ENCODE measurements at places on chromosomes 1 and 21.

DNA sequence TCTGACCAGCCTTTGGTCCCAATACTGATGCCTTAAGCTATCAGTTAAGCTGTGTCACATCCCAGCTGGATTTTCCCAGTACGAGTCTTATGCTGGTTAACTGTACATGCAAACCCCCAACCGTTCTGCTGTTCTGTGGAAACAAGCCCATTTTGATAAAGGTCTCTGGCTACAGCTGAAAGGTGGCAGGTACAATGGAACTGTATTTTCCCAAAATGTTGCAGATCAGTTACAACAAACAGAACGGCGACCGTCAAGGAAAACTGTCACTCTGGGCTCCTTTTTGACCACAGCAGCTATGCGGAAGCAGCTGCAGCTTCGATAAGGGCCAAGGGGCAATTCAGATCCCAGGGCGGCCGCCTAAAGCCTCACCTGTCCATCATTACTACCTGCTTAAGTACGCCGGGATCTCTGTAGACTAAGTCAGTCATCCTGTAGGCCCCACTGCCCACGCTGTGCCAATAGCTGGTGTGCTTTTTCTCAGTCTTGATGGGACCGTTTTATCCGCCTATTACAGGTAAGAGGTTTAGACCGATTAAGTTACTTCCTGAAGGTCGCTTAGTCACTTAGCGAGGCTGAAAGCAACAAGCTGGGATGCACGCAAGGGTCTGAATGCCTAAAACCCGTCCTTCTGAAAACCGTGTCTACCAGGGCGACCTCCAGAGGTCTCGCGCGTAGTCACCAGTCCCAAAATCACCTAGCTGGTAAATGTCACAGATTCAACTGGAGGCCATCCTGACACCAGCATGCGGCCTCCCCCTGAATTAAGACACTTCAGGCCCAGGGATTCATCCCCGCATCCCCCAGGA, 11.1 kb upstream of the RAB42 start:
- peaks cover 14% of the 10 kb centered on the region for H3K4me1 ChIP-seq
- H3K36me3 ChIP-seq = peaks cover 21% of the 10 kb centered on the region
- peak overlapping the region; percentile 70 for H3K4me3 ChIP-seq
- peak overlapping the region; percentile 89 for H3K27ac ChIP-seq
- DNase-seq = peak; percentile 48
- no peaks in the 10 kb centered on the region for H3K27me3 ChIP-seq

GRCh38 chr1:58308206-58308605, 238.3 kb downstream of the OMA1 start:
- H3K4me3 ChIP-seq = no peak overlapping the region
- no peaks in the 10 kb centered on the region for H3K36me3 ChIP-seq
- DNase-seq = no peak

GRCh38 chr1:246110343-246111219, 396.5 kb downstream of the SMYD3 start:
- H3K36me3 ChIP-seq = no peaks in the 10 kb centered on the region
- no peak overlapping the region for H3K27ac ChIP-seq
- no peaks in the 10 kb centered on the region for H3K27me3 ChIP-seq
- no peaks in the 10 kb centered on the region for H3K4me1 ChIP-seq
- DNase-seq = no peak

DNA sequence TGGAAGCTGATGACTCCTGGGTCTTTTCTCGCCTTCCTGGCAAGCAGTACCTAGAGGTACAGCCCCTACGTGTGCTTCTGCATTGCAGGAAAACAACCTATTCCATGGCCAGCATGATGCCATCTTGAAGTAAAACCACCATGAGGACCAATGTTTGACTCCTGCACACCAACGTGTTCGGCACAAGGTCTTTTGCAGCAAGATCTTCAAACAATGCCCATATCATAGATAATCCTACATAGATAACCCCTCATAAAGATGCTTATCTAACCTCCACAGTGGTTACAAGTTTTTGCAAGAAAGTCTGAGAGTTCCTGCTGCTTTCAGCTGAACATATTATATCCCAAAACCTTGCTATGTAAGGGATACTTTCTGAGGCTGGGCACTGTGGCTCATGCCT, 141.1 kb upstream of the MAP1LC3C start:
- no peaks in the 10 kb centered on the region for H3K27me3 ChIP-seq
- H3K36me3 ChIP-seq = no peaks in the 10 kb centered on the region
- H3K4me1 ChIP-seq = no peaks in the 10 kb centered on the region
- no peak overlapping the region for H3K4me3 ChIP-seq
- no peak overlapping the region for H3K27ac ChIP-seq

DNA sequence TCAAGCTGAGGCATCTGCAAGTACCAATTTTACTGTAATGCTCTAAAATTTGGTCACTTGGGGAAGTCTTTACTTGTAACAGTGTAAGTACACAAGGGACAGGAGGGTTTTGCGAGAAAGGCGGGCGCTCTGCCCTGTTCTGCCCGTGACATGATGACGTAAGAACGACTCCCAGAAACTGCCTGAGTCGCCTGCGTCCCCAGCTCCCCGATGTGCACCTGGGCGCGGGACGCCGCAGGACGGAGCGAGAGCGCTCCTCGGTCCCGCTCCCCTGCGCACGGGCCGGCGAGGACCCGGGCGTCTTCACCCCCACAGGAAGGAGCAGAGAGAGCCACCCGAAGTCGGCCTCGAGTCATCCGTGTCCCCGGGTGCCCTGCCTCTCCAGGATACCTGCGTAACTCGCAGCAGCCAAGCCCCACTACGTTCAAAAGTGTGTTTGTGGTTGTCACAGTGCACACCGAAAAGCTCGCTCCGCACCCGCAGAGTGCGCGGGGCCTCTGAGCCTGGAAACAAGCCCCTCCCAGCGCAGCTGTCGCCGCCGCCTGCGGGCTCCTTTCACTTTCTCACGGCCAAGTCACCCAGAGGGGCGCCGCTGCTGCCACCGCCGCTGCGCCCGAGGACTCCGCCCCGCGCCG, 3.3 kb upstream of the ZBTB18 start:
- peaks cover 1% of the 10 kb centered on the region for H3K4me1 ChIP-seq
- H3K27me3 ChIP-seq = no peaks in the 10 kb centered on the region
- peak overlapping the region; percentile 100 for H3K27ac ChIP-seq
- H3K36me3 ChIP-seq = no peaks in the 10 kb centered on the region
- H3K4me3 ChIP-seq = peak overlapping the region; percentile 70
- no peak for DNase-seq

GRCh38 chr1:241464985-241465384, 54.6 kb downstream of the FH start:
- no peaks in the 10 kb centered on the region for H3K4me1 ChIP-seq
- no peak overlapping the region for H3K4me3 ChIP-seq
- no peaks in the 10 kb centered on the region for H3K27me3 ChIP-seq
- DNase-seq = no peak
- H3K36me3 ChIP-seq = no peaks in the 10 kb centered on the region

GRCh38 chr1:225834417-225835329, 24.7 kb downstream of the EPHX1 start:
- H3K4me3 ChIP-seq = no peak overlapping the region
- peaks cover 30% of the 10 kb centered on the region for H3K36me3 ChIP-seq
- no peak for DNase-seq

- no peaks in the 10 kb centered on the region for H3K27me3 ChIP-seq
- no peaks in the 10 kb centered on the region for H3K36me3 ChIP-seq
- H3K4me1 ChIP-seq = peaks cover 4% of the 10 kb centered on the region
- H3K27ac ChIP-seq = no peak overlapping the region
- H3K4me3 ChIP-seq = no peak overlapping the region
- DNase-seq = no peak
Observed at GRCh38 chr1:100358210-100358609, 5.9 kb downstream of the CDC14A start.

DNA sequence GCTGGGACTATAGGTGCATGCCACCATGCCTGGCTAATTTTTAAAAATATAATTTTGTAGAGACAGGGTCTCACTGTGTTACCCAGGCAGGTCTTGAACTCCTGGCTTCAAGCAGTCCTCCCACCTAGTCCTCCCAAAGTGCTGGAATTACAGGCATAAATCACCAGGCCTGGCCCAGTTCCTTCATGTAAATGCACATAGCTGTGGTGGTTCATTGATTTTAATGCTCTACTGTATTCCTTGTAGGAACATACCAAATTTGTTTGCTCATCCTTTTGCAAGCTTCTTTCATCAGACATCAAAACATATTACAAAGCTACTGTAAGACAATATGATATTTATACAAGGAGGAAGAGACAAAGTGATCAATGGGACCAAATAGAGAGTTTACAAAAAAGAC, 237.5 kb upstream of the ESRRG start:
- no peaks in the 10 kb centered on the region for H3K36me3 ChIP-seq
- H3K27ac ChIP-seq = no peak overlapping the region
- H3K4me3 ChIP-seq = no peak overlapping the region
- H3K27me3 ChIP-seq = no peaks in the 10 kb centered on the region
- DNase-seq = no peak

- H3K4me3 ChIP-seq = peak overlapping the region; percentile 89
- peaks cover 43% of the 10 kb centered on the region for H3K4me1 ChIP-seq
- DNase-seq = peak; percentile 51
- H3K36me3 ChIP-seq = no peaks in the 10 kb centered on the region
- peak overlapping the region; percentile 95 for H3K27ac ChIP-seq
Observed at GRCh38 chr1:23742670-23743286, 493 bp upstream of the ELOA start.

DNA sequence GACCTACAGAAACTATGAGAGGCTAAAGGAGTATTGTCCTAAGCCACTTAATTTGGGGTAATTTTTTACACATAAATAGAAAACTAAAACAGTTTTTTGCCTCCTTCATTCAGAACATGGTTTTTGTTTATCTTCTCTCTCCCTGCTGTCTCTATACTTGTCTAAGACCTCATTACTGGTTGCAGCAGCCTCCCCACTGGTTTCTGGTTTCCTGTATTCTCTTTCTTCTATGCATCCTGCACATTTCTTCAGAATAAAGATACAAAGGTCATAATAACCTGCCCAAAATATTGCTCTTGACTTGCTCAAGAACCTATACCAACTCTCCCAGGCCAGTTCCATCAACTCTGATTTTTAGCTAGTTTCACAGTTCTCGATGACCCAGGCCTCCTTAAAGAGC, 19.8 kb upstream of the BOLA1 start:
- no peak overlapping the region for H3K4me3 ChIP-seq
- no peaks in the 10 kb centered on the region for H3K27me3 ChIP-seq
- no peak overlapping the region for H3K27ac ChIP-seq
- no peak for DNase-seq

GRCh38 chr1:206110820-206111219, 6.4 kb downstream of the AVPR1B start:
- no peak for DNase-seq
- no peak overlapping the region for H3K4me3 ChIP-seq
- H3K36me3 ChIP-seq = no peaks in the 10 kb centered on the region
- H3K27me3 ChIP-seq = no peaks in the 10 kb centered on the region
- no peak overlapping the region for H3K27ac ChIP-seq

DNA sequence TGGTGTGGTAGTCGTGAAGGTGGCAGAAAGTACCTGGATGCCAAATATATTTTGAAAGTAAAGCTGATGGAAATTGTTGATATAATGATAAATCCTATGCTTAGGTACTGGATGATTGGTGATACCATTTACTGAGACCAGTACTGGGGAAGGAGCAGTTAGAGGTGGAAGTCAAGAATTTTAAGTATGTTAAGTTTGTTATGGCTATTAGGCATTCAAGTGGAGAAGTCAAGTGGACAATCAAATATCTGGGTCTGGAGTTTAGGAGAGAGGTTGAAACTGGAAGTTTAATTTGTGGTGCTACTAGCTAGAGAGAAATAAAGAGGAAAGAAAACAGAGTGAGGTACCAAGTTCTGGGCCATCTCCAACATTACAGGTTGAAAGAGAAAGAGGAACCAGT, 89.1 kb downstream of the ATF6 start:
- H3K36me3 ChIP-seq = peaks cover 29% of the 10 kb centered on the region
- no peak overlapping the region for H3K27ac ChIP-seq
- DNase-seq = no peak
- no peaks in the 10 kb centered on the region for H3K4me1 ChIP-seq

DNA sequence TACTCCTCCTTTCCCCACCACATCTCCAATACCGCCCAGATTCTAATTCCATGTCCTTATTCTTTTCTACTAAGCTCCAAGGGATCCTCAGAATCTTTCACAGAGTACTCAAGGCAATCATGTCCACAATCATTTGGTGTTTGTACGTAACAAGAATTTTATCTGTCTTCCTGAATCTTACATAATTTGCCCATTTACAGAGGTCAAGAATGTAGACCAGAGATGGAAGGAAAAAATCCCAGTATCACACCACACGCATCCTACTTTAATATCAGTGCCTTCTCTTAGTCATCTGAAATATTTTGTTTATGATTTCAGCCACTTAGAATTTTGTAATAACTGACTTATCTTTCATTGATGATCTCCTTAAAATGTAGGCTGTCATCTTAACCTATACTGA, 366.0 kb upstream of the LRRC7 start:
- no peaks in the 10 kb centered on the region for H3K4me1 ChIP-seq
- H3K27me3 ChIP-seq = no peaks in the 10 kb centered on the region
- H3K36me3 ChIP-seq = no peaks in the 10 kb centered on the region
- no peak overlapping the region for H3K4me3 ChIP-seq
- no peak overlapping the region for H3K27ac ChIP-seq
- no peak for DNase-seq

DNA sequence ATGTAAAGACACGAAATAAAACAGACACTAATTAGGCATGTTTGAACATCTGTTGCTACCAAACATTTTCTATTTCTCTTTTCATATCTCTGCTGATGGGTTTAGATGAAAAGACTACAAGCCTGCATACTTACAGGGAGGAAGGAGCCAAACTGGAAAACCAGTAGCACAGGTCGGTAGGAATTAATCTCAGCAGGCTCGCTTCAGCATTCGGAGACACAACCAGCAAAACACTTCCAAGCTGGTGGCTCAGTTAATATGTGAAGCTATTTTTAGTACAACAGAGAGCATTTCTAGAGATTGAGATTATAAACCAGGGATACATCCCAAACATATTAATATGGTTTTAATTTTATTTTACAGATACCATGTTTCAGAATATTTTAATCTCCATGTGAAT, 300.9 kb upstream of the GREM2 start:
- DNase-seq = no peak
- H3K36me3 ChIP-seq = no peaks in the 10 kb centered on the region
- no peak overlapping the region for H3K4me3 ChIP-seq
- H3K4me1 ChIP-seq = no peaks in the 10 kb centered on the region

- DNase-seq = no peak
- no peak overlapping the region for H3K4me3 ChIP-seq
- H3K36me3 ChIP-seq = no peaks in the 10 kb centered on the region
Observed at GRCh38 chr1:24203404-24203803, 16.3 kb upstream of the IFNLR1 start.

DNA sequence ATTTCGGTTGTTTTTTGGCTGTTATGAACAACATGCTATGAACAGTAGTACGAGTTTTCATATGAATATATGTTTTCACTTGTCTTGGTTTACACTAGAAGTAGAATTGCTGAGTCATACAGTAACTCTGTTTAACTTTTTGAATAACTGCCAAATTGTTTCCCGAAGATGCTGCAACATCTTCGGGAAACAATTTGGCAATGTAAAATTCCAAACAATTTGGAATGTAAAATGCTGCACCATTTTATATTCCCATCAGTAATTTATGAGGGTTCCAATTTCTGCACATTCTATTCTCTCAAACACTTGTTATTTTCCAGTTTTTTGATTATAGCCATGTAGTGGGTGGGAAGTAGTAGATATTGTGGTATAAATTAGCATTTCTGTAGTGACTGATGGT, 11.6 kb downstream of the PCBP3 start:
- no peak overlapping the region for H3K4me3 ChIP-seq
- no peaks in the 10 kb centered on the region for H3K36me3 ChIP-seq
- DNase-seq = no peak
- H3K27ac ChIP-seq = no peak overlapping the region
- H3K4me1 ChIP-seq = no peaks in the 10 kb centered on the region

- H3K27ac ChIP-seq = no peak overlapping the region
- H3K4me3 ChIP-seq = no peak overlapping the region
- no peak for DNase-seq
- H3K36me3 ChIP-seq = no peaks in the 10 kb centered on the region
- H3K27me3 ChIP-seq = no peaks in the 10 kb centered on the region
Observed at GRCh38 chr21:42918291-42918690, 7.1 kb downstream of the ERVH48-1 start.
